RPMI8226 (cell line): ENCODE measurements at places on chromosomes 7 and 10.

GRCh38 chr10:13352519-13352918 lies 4.4 kb upstream of the SEPHS1 start:
- DNase-seq: peak; percentile 33

DNA sequence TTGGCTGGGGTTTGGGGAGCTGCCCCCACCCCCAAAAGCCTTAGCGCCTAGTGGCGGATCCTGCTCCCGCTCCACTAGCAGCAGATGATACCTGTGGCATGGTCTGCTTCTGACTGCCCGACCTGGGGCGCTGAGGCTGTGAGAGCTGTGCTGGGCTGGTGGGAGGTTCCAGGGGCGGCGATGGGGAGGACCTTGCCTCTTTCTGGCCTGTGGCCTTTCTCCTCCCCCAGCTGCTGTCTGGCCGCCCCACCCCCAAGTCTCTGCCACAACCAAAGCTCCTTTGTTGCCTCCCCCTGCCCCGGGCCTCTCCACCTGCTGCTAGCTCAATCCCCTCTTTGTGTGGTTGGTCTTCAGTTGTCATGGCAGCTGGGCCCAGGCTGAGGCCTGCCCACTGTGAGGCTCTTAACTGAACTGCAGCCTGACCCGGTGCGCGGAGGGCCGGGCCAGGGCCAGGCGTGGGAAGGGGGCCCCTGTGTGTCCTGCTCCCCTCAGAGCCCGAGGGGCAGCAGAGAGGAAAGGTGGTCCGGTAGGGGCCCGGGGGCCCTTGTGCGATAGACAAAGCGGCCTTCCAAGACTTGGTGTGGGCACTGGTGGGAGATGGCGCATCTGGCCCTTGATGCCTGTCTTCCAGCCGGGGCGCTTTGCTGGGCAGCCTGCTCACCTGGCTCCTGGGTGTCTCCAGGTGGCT lies 4.7 kb downstream of the ZNF775 start:
- no peak for DNase-seq

DNA sequence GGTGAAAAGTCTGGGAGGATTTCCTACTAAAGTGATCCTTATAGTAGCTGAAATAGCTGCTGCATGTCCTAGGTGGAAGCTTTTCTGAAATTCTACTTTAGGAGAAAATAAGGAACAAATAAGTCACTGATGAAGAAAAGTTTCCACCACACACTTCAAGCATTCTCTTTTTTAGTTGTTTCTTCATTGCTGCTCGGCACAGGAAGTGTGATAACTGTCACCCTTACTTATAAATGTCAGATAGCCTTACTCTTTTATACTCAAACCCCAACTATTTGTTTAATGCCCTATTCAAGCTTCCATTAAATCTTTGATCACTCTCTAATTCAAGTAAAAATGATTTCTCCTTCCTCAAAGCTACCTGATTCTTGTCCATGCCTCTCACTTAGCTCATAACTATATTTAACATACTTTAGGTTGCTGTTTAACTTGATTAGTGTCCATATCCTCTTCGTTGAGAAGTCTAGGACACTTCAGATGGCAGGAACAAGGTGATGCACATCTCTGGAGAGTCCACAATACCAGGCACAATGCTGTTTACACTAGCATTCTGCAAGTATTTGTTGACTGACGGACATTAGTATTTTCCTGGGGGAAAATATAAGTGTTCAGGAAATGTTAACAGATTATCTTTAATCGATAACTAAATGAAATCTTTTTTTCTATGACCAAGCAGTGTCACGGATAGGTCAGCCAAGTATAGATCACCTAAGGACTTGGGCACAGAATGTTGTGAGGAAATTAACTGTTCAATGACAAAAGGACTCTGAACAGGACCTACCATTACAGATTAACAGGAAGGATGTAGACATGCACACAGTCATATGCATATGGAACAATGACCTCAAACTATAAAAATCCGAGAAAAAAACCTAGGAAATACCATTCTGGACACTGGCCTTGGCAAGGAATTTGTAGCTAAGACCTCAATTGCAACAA lies 67.4 kb downstream of the ZNF438 start:
- DNase-seq: no peak

- DNase-seq: no peak
Observed at GRCh38 chr10:17026686-17027485, 102.7 kb downstream of the CUBN start.
